ENCODE measurements at places on chromosomes 7 and 10.

DNA sequence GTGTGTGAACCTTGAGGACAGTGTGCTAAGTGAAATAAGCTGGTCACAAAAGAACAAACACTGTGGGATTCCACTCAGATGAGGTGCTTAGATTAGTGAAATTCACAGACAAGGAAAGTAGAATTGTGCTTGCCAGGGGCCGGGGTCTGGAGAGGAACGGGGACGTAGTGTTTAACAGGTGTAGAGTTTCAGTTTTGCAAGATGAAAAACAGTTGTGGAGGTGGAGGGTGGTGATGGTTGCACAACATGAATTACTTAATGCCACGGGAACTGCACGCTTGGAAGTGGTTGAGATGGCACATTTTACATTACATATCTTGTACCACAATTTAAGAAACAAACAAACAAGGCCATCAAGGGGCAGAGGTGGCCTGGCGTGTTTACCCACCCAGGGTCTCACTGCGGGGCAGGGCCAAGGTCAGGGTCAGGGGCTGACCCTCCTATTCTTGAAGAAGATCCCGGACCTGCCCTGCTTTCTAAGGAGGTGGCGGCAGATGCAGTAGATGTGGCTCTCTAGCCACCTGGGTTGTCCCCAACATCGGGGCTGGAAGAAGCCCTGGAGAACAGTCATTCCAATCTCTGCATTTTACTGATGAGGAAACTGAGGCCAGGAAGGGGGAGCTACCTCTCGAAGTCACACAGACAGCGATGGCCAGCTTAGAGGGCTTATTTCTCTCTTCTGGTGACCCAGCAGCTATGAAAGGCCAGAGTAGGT lies 91.5 kb upstream of the LRRC4 start:
- H3K36me3 ChIP-seq = no peaks in the 10 kb centered on the region
- no peak overlapping the region for H3K4me3 ChIP-seq
- H3K4me1 ChIP-seq = no peaks in the 10 kb centered on the region
- peak; percentile 37 for DNase-seq
- peaks cover 33% of the 10 kb centered on the region for H3K27me3 ChIP-seq

DNA sequence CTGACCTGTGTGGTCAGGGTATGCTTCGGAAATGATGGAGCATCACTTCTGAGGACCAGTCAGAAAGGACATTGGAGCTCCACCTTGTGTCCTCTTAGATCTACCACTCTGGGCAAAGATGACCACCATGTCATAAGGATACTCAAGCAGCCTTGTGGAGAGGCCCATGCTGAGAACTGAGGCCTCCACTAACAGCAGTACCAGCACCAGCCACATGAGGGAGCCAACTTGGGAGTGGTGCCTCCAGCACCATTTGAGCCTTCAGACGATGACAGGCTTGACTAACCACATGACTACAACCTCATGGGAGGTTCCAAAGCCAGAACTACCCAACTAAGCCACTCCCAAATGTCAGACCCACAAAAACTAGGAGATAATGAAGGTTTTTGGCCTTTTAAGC lies 116.0 kb downstream of the NPTX2 start:
- no peak overlapping the region for H3K4me3 ChIP-seq
- H3K4me1 ChIP-seq = no peaks in the 10 kb centered on the region
- H3K27ac ChIP-seq = no peak overlapping the region
- no peaks in the 10 kb centered on the region for H3K27me3 ChIP-seq
- DNase-seq = no peak
- no peaks in the 10 kb centered on the region for H3K36me3 ChIP-seq

GRCh38 chr7:123004931-123005330 lies 9.4 kb upstream of the TAS2R16 start:
- H3K27me3 ChIP-seq = no peaks in the 10 kb centered on the region
- no peak for DNase-seq
- no peak overlapping the region for H3K4me3 ChIP-seq
- H3K27ac ChIP-seq = no peak overlapping the region
- no peaks in the 10 kb centered on the region for H3K4me1 ChIP-seq
- no peaks in the 10 kb centered on the region for H3K36me3 ChIP-seq

- H3K27me3 ChIP-seq = no peaks in the 10 kb centered on the region
- H3K4me1 ChIP-seq = no peaks in the 10 kb centered on the region
- no peak for DNase-seq
- H3K4me3 ChIP-seq = no peak overlapping the region
Observed at GRCh38 chr10:29107866-29108498, 180.9 kb upstream of the LYZL1 start.

DNA sequence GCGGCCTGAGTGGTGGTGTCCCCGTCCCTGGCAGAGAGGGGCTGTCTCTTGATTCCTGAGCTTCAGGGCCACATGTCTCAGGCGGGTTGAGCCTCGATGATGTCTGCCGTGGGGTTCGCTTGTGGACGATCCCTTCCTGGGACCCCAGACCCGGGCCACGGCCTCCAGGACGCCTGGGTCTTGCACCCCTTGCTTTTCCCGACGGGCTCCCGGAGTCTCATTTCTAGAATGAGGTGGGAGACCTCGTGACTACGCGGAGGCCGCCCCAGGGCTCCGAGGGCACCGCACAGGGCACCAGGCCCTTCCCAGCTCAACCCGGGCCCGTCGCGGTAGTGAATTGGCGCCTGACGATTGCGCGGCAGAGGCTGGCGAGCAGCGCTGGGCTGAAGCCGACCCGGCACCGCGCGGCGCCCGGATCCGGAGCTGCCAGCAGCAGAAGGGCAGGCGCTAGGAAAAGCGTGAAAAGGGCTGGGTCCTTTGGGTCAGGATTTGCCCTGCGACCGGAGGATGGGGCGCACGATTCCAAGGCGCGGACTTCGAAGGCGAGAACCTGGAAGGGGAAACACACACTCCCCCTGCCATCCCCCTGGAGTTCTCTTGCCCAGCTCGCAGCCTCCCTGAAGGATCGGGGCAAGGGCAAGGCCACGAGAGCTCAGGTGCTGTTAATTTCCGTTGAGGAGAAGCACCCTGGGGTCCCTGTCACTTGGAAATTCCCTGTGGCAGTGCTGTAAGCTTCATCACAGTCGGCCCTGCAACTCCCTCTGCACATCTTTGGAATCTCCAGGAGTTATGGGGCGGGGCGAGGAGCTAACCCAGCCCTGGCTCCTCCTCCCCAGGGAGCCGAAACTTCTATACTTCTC lies 15.5 kb downstream of the TLX1 start:
- peaks cover 13% of the 10 kb centered on the region for H3K4me1 ChIP-seq
- H3K27ac ChIP-seq = no peak overlapping the region
- no peaks in the 10 kb centered on the region for H3K36me3 ChIP-seq
- no peak for DNase-seq
- no peak overlapping the region for H3K4me3 ChIP-seq

DNA sequence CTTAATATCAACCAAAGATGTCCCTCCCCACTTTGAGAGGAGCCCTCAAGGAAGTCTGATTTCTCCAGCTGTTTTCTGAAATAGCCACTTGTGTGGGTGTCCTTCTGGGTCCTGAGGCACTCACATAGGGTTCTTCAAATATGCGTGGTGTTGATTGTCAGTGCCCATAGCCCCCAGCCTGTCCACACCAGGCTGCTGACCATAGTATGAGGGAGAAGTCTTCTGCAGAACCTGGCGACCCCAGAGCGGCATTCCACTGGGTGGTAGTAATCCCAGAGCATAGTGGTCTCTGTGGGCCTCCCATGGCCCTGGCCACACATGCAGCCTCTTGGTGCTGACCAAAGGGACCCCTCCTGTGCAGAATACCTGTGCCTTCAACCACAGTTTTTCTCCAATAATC lies 82.7 kb upstream of the MACROH2A2 start:
- no peak for DNase-seq
- no peaks in the 10 kb centered on the region for H3K27me3 ChIP-seq
- H3K4me1 ChIP-seq = peaks cover 6% of the 10 kb centered on the region
- H3K36me3 ChIP-seq = no peaks in the 10 kb centered on the region
- H3K27ac ChIP-seq = no peak overlapping the region

DNA sequence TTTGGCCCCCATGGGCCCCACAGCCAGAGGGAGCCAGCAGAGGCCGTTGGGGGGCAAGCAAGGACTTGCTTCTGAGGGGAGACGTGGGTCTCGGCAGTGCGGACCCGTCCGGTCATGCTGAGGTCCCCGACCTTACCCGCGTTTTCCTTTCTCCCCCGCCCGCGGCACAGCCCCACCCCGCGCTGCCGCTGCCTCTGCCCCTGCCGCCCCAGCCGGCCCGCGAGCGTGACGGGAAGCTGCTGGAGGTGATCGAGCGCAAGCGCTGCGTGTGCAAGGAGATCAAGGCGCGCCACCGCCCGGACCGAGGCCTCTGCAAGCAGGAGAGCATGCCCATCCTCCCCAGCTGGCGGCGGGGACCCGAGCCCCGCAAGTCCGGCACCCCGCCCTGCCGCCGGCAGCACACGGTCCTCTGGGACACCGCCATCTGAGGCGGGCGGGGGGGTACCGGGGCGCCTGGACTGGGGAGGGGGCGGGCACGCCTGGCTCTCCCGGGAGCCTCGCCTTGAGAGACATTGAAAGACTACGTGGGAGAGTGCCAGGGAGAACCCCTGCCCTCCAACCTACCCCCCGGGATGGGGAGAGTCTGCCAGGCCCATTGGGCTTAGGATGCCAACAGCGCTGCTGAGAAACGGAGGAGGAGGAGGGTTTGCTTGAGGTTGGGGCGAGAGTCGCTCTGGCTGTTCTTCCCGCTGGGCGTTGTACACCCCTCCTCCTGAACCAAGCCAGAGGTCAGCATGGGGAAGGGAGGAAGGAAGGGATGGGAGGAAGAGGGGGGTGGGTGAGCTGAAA lies 9.9 kb downstream of the NYAP1 start:
- no peaks in the 10 kb centered on the region for H3K27me3 ChIP-seq
- no peak for DNase-seq
- peaks cover 9% of the 10 kb centered on the region for H3K4me1 ChIP-seq
- no peak overlapping the region for H3K27ac ChIP-seq

DNA sequence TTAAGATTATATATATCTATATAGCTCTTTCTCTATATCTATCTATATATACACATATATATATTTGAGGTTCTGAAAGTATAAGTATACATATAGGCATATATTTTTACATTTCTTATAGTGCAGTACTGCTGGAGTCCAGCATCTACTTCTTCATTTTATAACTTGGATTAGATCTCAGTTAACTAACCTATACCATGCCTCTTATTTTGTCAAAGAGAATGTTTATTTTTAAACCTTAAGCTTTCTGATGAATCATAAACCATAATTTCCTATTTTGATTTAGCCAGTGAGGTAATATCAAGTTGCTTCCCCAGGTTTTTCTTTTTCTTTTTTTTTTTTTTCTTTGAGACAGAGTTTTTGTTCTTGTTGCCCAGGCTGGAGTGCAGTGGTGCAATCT lies 8.1 kb downstream of the ZNF32 start:
- H3K27me3 ChIP-seq = no peaks in the 10 kb centered on the region
- peaks cover 34% of the 10 kb centered on the region for H3K36me3 ChIP-seq
- H3K4me3 ChIP-seq = no peak overlapping the region
- no peaks in the 10 kb centered on the region for H3K4me1 ChIP-seq

DNA sequence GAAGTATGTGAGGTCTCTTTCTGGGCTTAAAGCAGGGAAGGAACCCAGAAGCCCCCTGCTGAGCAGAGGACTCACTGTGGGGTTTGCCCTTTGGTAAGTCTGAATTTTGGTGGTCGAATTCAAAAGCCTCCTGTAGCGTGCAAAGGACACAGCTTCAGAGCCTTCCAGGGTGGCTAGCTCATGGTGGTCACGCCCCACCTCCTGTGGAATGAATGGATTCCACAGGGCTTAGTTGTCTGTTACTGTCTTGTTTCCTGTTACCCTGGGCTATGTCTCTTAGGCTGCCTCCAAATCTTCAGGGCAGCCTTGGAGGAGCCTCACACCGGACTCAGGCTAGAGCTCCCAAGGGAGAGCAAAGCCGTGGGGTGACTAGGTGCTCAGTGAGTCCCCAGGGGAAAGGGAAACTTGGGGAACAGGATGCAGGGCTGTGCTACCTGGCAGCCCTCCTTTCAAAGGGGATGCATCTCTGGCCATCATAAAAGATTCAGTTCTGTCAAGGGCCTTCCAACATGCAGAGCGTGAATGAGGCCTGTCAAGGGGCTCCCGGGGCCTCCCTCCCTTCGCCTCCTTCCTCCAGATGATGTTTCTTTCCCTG lies 211.7 kb downstream of the CCSER2 start:
- H3K36me3 ChIP-seq = no peaks in the 10 kb centered on the region
- DNase-seq = no peak
- peaks cover 13% of the 10 kb centered on the region for H3K4me1 ChIP-seq
- H3K27me3 ChIP-seq = peaks cover 24% of the 10 kb centered on the region
- H3K4me3 ChIP-seq = peak overlapping the region; percentile 50

DNA sequence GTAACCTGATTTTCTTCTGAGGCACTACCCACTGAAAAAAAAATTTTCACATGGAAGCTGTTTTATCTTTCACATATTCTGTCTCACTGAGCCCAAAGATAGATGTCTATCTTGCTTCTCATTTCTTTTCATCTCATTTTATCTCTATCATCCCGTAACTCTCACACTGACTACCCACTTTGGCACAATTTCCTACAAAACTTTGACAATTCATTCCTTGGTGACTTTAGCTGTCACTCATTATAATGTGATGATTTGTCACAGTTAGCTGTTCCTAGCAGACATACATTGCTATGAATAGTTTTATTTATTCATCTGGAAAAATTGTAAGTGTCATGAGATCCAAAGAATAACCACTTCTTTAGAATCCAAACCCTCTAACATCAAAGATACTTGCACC lies 589.9 kb upstream of the TEX47 start:
- H3K4me3 ChIP-seq = no peak overlapping the region
- no peak for DNase-seq
- no peaks in the 10 kb centered on the region for H3K27me3 ChIP-seq
- no peaks in the 10 kb centered on the region for H3K4me1 ChIP-seq

GRCh38 chr7:496528-497295 lies 22.9 kb downstream of the PDGFA start:
- H3K4me1 ChIP-seq = peaks cover 25% of the 10 kb centered on the region
- peak; percentile 56 for DNase-seq
- H3K4me3 ChIP-seq = no peak overlapping the region
- no peak overlapping the region for H3K27ac ChIP-seq
- peaks cover 57% of the 10 kb centered on the region for H3K36me3 ChIP-seq
- H3K27me3 ChIP-seq = no peaks in the 10 kb centered on the region

DNA sequence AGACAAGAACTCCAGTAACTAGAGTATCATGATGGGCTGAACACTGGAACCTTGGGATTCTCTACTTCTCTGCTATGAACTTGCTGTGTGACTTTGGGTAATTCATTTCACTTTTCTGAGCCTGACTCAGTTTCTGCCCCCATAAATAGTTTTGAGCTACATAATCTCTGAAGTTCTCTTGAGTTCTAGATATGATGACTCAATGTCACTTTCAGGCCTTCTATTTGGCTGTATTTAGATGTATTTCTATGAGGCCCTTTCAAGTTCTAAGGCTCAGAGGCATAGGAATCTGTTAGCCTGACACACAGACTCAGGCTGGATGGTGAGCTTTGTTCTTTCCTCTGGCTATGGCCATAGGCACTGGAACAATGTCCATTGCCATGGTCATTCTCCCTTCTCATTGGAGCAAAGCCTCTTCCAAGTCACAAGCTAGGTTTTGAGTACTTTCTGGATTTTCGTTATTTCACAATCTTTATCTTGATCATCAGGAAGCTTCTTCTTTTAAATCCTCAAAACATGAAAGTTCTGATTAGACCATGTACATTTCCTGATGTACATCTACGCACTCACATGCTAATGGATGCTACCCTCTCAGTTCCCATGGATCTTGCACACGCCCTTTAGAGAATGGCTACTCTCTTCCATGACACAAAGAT lies 101.6 kb downstream of the TES start:
- H3K36me3 ChIP-seq = no peaks in the 10 kb centered on the region
- no peak for DNase-seq
- peaks cover 18% of the 10 kb centered on the region for H3K4me1 ChIP-seq
- no peak overlapping the region for H3K27ac ChIP-seq

GRCh38 chr7:44196450-44196872 lies 4.3 kb upstream of the YKT6 start:
- peaks cover 15% of the 10 kb centered on the region for H3K27me3 ChIP-seq
- H3K4me3 ChIP-seq = no peak overlapping the region
- no peaks in the 10 kb centered on the region for H3K36me3 ChIP-seq
- H3K4me1 ChIP-seq = peaks cover 2% of the 10 kb centered on the region

- DNase-seq = peak; percentile 66
- no peaks in the 10 kb centered on the region for H3K27me3 ChIP-seq
- H3K27ac ChIP-seq = peak overlapping the region; percentile 88
- no peak overlapping the region for H3K4me3 ChIP-seq
Observed at GRCh38 chr10:132515811-132516726, 21.5 kb upstream of the INPP5A start.
